ENCODE measurements at places on chromosomes 4 and X.

GRCh38 chr4:102246416-102246815, 98.9 kb downstream of the SLC39A8 start:
- no peak for DNase-seq

DNA sequence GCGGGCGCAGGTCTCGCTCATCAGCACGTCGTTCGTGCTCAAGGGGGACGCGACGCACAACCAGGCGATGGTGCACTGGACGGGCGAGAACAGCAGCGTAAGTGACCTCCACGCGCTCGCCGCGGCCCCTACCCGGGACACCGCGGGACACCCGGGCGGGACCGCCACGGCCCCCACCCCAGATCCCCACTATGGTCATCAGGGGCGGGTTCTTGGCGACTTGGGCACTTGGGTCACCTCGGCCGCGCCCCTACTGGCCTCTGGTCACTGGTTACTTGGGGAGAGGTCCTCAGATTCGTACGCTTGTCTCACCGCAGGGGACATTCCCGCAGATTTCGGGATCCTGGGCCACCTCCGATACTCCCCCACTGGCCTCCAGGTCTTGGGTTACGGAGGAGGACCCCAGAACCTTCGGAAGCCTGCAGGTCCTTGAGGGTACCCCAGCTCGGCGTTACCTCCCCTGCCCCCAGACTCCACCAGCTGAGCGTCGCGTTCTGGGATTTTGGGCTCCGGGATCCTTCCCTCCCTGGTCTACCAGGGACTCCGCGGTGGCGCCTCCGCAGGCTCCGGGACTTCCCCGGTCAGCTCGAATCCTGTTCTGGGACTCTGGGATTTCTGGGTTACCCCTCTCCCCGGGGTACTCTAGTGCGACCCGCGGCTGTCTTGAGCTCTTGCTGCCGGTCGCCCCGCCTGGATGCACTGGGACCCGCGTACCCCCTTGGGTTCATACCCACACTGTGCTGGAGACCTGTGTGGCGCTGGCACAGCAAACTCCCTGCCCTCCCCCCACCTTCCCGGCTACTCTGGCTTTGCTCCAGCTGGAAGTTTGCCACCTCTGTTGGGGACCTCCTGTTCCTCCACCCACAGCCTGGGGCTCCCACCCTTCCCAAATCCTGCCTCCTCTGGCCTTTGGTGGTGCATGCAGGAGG, 956 bp downstream of the SORCS2 start:
- no peak for DNase-seq

GRCh38 chrX:39948582-39948981, 149.2 kb downstream of the BCOR start:
- no peak for DNase-seq

DNA sequence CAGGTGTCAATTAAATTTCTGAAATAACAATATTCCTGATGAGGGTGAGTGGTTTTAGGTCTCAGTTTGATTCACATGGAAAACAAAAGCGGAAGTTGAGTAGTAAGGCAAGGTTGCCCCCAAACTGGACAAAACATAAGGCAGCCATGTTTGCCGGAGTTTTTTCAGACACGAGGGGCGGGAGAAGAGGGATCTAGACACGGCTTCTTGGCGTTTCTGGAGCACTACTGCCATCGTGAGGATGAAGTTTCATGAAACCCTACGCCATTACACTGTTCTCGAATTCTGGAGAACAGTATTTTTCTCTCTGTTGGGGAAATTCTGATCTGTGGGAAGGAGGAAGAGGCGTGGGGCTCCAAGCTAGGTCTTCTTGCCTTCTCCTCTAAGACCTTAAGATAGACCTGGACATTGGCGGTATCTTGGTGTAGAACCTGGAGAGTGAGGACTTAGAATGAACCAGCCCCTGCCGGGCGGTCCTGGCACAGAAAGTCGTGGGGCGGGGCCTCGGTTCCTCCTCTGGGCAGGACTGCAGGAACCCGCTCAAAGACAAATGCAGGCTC, 160.3 kb downstream of the OR13H1 start:
- peak; percentile 93 for DNase-seq

GRCh38 chr4:47383829-47384427, 79.6 kb downstream of the COMMD8 start:
- DNase-seq = peak; percentile 7

DNA sequence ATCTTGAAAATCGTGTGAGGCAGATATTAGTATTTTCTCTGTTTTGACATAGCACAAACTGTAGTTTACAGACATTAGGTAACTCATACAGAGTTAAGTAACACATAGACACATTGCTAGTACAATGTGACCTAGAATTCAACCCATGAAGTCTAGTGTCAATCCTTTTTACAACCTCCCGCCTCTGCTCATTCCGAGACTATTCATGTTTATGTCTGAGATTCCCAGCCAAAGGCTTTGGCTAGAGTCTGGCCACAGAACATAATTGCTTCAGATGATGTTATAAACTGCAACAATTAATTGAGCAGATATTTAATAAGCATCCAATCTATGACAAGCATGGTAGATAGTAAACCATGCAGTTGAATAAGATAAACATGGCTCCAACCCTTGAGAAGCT, 841.0 kb downstream of the STIM2 start:
- DNase-seq = no peak

GRCh38 chr4:128357286-128357685, 69.7 kb upstream of the PGRMC2 start:
- no peak for DNase-seq

GRCh38 chr4:7817877-7818398, 121.7 kb downstream of the AFAP1 start:
- DNase-seq = no peak

DNA sequence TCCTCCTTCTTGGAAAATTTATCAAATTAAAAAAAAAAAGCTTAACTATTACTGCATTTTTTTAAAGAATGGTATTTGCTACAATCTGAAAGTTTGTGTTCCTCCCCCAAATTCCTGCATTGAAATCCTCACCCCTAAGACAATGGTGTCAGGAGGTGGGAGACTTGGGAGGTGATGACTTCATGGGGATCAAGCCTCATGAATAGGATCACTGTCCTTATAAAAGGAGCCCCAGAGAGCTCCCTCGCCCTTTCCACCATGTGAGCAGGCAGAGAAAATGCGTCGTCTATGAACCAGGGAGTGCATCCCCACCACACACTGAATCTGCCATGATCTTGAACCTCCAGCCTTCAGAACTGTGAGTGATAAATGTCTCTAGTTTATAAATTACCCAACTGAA, 38.0 kb downstream of the DHRSX start:
- no peak for DNase-seq

DNA sequence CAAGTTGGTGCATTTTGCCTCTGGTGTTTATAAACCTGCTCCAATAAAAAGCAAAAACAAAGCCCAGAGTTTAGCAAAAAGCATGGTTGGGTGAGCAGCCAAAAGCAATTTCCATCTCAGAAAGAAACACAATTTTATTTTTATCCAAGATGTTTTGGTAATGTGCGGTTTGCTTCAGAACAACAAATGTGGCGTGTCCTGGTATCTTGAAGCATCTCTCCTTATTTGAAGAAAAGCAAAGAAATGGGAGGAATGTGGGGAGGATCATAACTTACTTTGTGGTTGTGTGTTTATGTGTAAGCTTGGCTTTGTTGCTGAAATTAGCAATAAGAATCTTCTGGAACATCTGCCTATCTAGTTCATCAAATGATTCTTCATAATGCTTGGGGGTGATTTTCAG, 88.3 kb upstream of the DDX3X start:
- no peak for DNase-seq

DNA sequence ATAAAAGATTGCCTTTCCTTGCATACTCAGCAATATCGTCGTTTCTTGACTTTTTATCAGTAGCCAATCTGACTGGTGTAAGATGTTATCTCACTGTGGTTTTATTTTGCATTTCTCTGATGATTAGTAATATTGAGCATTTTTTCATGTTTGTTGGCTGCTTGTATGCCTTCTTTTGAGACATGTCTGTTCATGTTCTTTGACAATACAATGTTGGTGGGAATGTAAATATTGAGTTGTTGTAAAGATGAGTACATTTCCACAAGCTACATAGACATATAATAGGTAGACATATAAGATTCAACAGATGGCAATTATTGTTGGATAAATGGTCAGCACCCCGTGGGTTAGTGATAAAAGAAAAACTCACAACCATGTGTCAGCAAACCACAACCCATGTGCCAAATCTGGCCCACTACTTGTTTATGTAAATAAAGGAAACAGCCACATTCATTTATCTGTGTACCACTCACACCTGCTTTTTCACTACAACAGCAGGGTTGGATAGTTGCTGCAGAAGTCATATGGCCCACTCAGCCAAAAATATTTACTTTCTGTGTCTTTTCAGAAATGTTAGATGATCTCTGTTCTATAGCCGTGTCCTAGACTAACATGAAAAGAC, 153.1 kb upstream of the VCX start:
- DNase-seq = no peak

- no peak for DNase-seq
Measured at GRCh38 chr4:77745792-77746191, 73.4 kb downstream of the CNOT6L start.

GRCh38 chr4:78645853-78646757, 94.5 kb downstream of the ANXA3 start:
- no peak for DNase-seq

DNA sequence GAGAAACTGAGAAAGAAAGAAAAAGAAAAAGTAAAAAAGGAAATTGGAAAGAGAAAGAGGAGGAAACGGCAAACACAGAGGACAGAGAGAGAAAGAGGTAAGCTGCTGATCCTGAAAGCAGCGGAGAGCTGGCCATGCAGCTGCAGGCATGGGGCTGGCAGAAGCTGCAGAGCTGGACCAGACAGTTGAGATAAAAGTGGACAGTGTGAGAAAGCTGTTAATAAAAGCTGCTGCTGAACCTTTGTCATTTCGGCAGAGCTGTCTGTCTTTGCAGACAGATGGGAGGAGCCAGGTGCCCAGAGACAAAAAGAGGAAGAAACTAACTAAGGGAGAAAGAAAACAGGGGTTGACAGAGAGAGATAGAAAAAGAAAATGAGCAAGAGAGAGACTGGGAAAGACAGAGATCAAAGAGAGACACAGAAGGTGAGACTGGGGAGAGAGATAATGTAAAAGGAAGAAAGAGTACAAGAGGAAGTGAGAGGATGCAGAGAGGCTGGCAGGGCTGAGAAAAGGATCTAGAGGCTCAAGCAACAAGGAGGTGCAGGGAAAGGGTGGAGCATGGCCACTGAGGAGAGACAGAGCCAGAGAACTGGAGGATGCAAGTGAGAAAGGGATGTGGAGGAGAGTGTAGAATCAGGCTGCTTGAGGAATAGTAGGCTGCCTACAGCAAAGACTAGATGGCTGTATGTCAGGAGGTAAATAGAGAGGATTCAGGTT, 376.8 kb upstream of the FGF16 start:
- DNase-seq = no peak

- DNase-seq = no peak
Measured at GRCh38 chr4:14196131-14196530, 568.6 kb upstream of the BOD1L1 start.

- DNase-seq = no peak
Measured at GRCh38 chrX:42188730-42189129, 265.4 kb upstream of the CASK start.

DNA sequence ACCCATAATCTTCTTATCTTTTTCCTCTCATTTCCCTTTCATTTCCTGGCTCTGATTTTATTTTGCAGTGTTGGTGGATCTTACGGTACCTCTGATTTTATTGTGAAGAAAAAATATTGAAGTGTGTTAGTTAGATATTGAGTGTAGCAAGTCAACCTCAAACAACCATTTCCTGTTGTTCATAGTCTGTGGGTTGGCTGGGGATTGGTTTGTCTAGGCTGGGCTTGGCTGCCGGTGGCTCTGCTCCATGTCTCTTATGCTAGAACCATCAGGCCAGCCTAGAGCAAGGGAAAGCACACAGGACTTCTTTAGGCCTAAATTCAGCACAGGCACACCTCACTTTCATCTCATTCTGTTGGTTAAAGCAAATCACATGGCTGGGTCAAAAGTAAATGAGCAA, 383.1 kb upstream of the LCORL start:
- DNase-seq = no peak

GRCh38 chr4:124939908-124940307, 227.4 kb upstream of the ANKRD50 start:
- no peak for DNase-seq

- no peak for DNase-seq
Measured at GRCh38 chr4:113003841-113004240, 45.6 kb upstream of the ANK2 start.

DNA sequence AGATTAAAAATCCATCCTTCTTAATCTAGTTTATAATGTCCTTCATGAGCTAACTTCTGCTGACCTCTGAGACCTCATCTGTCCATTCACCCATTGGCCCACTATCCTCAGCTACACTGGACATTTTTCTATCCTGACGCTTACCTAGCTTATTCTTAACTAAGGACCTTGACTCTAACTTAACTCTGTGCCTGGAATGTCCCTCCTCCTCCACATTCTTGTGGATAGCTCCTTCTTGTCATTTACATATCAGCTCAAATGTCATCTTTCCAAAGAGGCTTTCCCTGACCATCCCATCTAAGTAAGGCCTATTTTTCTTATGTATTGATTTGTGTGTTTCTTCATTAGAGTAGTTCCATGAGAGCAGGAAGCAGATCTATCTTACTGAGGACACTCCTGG, 54.7 kb downstream of the ATXN3L start:
- no peak for DNase-seq

- no peak for DNase-seq
Measured at GRCh38 chrX:2412131-2412530, 88.6 kb downstream of the DHRSX start.

- DNase-seq = no peak
Measured at GRCh38 chr4:27168783-27169182, 308.1 kb downstream of the STIM2 start.

DNA sequence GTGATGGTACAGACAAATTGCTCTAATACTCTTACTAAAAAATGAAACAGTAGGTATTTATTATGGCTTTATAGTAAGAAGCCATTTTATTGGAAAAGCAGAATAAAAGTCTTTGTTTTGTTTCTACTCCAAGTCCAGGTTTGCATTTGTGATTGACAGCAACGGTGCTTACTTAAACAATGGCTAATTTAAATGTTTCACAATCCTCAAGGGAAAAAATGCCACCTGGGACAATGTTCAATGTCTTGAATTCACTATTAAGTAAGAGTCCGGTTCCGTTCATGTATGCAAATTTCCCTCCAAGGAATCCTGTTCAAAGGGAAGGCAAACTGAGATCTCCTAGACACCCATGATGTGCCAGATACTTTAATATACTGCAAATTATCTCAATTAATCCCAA, 123.6 kb downstream of the RBM47 start:
- DNase-seq = no peak

DNA sequence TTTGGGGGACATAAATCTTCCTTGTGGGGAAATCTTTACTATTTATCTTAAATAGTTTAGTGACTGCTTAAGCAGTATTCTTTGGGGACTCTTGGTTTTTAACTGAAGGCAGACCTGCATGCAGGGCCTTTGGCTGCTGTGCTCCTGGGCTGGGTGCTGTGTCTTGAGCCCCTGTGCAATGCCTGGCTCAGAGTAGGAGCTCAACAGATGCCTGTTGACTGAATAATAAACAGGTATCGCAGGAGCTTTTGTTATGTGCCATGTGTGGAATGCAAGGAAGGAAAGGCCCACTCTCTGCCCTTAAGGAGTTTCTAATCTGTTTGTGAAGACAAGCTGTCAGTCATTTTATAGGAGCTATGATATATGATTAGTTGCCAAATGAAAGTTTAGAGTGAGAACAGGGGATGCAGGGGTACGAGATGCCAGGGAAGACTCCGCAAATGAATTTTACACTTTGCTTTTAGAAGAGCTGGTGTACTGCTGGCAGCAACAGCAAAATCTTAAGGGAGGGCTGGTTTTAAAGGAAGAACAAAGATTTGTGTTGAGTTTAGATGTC, 6.7 kb downstream of the GAB1 start:
- no peak for DNase-seq

GRCh38 chrX:134981910-134982309, 8.9 kb upstream of the SMIM10 start:
- DNase-seq = no peak
